ENCODE measurements at places on chromosomes 1 and 21.

DNA sequence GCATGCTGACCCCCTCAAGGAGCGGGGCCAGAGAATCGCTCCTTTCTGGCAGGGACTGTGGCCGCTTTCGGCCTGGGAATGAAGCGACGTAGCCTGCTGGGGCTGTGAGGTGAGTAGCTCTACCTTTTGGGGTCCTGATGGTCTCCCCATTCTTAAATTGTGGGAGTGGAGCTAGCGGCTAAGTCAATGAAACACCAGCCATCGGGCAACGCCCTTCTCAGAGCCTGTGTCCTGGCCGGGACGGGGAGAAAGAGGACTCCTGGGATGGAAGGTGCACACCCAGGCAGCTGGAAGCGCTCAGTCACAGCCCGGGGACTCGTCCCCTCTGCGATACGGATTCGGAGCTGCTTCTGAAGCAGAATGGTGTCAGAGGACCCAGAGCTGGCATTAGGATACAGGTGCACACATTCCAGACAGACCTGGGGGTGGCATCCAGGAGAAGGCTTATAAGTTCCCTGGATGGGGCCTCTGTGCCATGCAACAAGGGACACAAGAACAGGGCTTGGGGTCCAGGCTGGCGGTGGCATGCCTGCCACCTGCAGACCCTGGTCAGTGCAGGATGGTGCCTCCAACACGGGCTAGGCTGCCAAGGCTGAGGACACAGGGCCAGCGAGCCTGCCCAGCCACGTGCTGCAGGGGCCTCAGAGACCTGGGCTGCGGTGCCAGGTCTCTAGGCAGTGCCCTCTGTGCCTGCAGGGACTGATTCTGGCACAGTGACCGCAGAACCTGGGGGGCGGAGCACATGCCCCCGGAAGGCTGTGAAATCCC is 945 bp upstream of the WNT9A start:
- no peak for DNase-seq

DNA sequence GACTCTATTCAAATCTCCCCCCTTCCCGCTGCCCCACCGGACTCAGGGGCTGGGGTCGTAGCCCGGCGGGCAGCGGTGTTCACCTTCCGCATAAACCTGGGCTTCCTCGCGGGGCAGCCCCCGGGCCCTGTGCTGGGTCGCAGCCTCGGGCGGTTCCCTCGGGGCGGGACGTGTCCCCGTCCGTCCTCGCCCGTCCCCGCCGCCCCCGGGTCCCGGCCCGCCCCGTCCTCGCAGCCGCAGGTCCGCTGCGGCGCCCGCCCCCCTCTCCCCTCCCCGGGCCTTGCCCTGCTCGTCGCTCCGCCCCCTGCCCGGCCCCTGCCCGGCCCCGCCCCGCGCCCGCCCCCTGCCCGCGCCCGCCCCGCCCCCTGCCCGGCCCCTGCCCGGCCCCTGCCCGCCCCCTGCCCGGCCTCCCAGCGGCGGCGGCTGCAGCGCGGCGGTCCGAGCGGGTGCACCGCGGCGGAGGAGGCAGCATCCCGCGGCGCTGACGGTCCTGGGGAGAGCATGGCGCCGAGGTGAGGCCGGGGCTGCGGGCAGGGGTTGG is at the start of gene COL18A1:
COL18A1 (plus strand) TSS at position 436 of the 541 bp plus-strand sequence; CDS start at position 502, 66 bp downstream.
- DNase-seq = no peak

DNA sequence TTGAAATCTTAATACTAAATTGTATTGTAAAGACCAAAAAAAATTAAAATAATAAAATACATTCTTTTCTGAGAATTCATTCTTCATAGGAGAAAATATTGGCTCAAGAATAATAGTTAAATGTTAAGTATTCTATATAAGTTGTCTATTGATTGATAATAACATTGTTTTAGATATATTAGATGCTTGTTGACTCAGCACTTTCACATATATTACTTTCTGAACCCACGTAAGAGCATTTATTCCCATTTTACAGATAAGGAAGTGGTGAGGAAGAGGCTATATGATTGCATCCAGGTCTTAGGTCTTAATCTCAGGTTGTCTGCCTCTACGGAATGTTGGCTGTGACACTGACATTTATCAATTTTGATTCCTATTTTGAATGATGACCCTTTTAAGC is 898.8 kb downstream of the TTLL7 start:
- no peak for DNase-seq

GRCh38 chr1:182191381-182192115 is 130.0 kb upstream of the ZNF648 start:
- no peak for DNase-seq

- DNase-seq = no peak
Measured at GRCh38 chr1:31901838-31902509, 36.2 kb downstream of the PTP4A2 start.

- no peak for DNase-seq
Measured at GRCh38 chr1:2805801-2806430, 4.4 kb upstream of the TTC34 start.

- DNase-seq = no peak
Measured at GRCh38 chr1:44783697-44784093, 4.3 kb downstream of the BEST4 start.

DNA sequence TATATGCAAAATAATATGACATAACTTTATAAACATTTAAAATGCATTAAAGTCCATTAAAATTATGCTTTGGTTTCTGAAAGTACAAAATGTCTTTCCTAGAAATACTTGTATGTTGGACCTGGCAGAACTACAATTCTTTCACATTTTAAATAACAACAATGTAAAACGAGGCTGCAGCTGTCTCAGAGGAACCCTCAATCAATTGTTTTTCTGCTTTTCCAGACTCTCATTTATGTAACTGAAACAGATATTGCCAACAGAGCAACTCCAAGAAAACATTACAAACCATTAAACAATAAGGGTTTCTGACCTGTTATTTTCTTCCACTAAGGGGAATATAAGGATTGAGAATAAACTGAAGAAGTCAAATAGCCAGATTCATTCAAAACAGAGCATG is 1193.4 kb downstream of the NCAM2 start:
- DNase-seq = no peak

DNA sequence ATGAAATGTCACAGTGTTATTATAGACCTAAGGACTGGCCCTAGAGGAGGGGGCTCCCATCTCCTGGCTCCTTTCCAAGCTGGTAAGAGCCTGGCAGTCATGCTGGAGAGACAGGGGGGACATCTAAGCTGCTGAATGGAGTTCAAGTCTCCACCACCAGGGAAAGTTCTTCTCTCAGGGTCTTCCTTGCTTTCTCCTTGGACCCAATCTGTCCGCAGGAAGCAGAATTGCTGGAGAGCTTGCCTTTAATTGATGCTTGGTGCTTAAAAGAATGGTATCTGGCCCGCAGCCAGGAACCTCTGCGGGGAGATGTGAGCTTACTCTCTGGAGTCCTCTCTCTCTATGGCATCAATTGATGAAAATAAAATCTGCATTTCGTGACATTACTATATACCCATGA is 25.1 kb downstream of the IRF2BP2 start:
- no peak for DNase-seq

- no peak for DNase-seq
Measured at GRCh38 chr1:212514056-212514614, 81.4 kb downstream of the NENF start.

DNA sequence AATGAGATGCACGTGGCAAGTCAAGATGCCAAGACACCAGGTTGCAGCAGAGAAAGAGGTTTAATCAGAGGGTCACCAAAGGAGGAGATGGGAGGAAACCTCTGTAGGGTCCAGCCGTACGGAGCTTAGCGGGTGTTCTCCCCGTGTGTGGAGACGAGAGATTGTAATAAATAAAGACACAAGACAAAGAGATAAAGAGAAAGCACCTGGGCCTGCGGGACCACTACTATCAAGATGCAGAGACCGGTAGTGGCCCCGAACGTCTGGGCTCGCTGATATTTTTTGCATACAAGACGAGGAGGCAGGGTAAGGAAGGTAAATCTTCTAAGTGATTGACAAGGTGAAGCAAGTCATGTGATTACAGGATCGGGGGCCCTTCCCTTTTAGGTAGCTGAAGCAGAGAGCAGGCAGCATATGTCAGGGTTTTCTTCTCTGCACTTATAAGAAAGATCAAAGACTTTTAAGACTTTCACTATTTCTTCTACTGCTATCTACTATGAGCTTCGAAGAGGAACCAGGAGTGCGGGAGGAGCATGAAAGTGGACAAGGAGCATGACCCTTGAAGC is 41.2 kb upstream of the TDRD10 start:
- DNase-seq = no peak

GRCh38 chr1:159239551-159240220 is 35.0 kb downstream of the ACKR1 start:
- no peak for DNase-seq

- no peak for DNase-seq
Measured at GRCh38 chr1:39779821-39780220, 8.7 kb upstream of the OXCT2 start.
